Omental fat pad (tissue), 4 donors: ENCODE measurements at places on chromosomes 11 and 22.

- DNase-seq, result no peak
Observed at GRCh38 chr11:72380132-72380503, 54.2 kb downstream of the CLPB start.

DNA sequence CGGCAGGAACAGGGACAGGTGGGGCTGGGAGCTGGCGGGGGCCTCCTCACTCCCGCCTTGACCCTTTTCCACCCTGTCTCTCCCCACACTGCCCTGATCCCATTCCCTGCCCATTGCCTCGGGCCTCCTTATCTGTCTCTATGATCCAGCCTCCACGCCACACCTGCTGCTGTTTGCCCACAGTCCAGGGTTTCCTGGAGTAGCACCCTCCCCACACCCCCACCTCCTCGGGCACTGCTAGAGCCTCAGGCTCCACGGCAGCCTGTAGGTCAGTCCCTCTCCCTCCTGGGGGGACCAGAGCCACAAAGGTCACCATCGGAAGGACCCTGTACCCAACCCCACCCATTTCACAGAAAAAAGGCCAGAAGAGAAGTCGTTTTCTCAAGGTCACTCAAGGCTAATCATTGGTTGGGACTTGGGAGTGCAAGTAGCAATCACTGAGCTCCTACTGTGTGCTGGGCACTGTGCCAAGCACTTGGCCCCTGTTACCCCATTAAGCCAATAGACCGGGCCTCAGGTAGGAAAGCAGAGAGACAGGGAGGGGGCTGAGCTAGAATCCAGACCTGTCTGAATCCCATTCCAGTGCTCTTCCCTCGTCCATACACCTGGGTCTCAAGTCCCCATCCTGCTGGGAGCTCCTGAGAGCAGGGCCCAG is 71.8 kb downstream of the PDE2A start:
- DNase-seq, result no peak

- DNase-seq, result no peak
Observed at GRCh38 chr11:103798446-103798845, 238.0 kb upstream of the DDI1 start.

- no peak for DNase-seq
Observed at GRCh38 chr11:86956905-86957195, 1.7 kb upstream of the FZD4 start.

GRCh38 chr22:23801238-23801821 is 14.6 kb downstream of the SMARCB1 start:
- no peak for DNase-seq

DNA sequence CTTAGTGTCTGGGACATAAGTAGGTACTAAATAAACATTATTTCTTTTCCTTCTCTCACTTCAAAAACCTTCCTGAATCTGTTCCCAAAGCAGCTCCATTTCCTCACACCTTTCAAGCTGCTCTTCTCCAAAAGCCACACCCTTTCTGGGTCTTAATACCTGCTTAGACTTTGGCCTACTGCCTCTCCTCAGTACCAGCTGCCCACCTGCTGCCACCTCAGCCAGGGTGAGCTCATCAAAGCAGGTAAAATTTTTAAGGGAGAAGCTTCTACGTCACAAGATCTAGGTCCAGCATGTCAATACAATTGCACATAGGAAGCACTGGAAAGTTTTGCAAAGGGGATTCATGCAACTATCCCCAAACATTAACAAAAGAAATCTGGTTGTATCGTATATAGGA is 108.4 kb downstream of the RPL27A start:
- no peak for DNase-seq

DNA sequence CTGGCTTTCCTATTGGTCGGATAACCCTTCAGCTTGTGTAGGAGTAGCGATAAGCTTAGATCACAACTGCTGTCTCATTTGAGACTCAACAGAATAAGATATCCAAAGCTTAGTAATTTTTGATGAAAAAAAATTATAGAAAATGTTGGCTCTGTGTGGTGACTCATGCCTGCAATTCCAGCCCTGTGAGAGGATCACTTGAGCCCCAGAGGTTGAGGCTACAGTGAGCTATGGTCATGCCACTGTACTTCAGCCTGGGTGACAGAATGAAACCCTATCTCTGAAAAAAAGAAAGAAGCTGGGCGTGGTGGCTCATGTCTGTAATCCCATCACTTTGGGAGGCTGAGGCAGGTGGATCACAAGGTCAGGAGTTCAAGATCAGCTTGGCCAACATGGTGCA is 55.6 kb upstream of the RRM1 start:
- DNase-seq, result no peak

- no peak for DNase-seq
Observed at GRCh38 chr11:64196626-64197025, 9.9 kb upstream of the FERMT3 start.

DNA sequence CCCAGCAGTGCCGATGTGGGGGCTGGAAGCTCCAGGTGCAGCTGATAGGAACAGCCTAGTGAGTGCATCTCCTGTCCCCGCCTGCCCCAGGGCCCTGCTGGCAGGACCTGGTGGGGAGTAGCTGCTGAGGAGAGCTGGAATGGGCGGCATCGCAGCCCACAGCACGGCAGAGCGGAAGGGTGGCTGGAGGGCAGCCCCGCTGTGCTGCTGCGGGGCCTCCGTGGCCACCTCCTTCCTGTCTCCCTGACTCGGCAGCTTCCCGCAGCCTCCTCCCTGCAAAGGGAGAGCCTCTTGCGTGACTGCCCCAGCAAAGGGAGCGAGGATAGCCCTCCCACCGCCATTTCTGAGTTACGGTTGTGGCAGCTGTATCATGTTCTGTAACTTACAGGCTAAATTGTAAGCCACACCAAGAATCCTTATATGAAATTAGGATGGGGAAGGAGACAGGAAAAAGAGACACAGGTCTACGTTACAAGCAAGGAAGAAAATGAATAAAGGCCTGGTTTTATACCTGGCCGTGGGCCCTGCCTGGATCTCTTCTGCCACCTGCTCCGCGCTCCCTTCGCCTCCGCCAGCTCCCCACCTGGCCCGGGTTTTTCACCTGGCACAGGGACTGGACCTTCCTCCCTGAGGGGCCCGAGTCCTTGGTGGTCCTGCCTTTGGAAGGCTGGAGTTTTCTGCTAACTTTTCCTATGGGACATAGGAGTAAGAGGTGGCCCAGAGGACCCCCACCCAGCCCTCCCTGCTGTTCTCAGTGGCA is 10.0 kb downstream of the TPCN2 start:
- no peak for DNase-seq

DNA sequence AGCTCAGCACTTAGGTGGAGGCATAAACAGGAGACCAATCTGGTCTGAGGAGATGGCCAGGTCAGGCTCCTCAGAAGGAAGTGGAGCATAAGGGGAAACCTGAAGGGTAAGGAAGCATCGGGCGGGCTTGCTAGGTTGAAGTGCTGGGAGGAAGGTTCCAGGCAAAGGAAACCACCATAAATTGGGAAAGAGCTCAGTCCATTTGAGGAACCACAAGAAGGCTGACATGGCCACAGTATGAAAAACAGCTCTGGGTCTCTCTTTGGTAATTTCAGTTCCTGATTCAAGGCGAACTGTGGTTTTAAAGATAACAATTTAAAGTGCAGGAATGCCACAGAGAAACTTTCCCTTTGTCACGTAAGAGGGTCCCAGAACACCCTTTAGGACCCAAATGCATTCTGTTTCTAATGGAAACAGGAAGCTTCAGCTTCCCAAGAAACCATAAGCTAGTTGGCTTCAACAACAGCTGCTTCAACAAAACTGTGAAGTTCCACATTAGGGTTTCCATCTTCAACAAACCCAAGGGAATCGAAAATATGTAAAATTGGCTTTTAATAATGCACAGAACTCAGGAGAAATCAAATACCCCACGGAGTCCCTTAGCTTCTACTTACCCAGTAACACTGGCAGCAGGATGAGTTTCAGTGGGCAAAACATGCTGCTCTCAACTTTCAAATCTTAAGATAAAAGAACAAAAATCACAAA is 10.4 kb downstream of the JAML start:
- no peak for DNase-seq

DNA sequence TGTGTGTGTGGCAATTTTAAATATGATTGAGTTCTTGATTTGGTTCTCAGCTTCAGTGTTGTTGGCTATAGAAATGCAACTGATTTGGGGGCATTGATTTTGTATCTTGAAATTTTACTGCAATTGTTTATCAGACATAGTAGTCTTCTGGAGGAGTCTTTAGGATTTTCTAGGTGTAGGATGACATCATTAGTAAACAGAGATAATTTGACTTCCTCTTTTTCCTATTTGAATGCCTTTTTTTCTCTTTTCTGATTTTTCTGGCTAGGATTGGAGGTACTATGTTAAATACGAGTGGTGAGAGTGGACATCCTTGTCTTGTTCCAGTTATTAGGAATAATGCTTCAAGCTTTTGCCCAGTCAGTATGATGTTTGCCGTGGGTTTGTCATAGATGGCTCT is 124.9 kb downstream of the MSANTD4 start:
- no peak for DNase-seq

DNA sequence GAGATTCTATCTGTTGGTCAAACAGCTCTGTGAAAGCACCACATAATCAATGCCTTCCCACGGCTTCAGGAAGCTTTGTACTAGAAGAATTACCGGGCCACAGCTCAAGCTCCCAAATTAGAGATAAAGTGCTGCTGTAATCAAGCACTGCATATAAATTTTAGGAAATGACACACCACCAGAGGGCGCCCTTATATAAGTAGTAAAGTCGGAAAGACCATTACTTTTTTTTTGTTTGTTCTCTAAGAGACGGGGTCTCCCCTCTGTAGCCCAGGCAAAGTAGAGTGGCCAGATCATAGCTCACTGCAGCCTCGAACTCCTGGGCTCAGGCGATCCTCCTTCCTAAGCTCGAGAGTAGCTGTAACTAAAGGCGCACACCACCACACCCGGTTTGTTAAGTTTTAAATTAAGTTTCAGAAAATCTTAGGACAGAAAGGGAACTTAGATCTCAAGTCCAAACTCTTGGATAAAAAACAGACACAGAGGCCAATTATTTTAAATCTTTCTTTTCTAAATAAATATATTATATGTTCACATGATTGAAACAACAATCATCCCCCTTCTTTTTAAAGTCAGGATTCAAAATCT is 32.6 kb downstream of the PRCP start:
- DNase-seq, result peak; percentile 96

GRCh38 chr11:96188243-96189006 is 154.6 kb downstream of the MAML2 start:
- DNase-seq, result no peak

GRCh38 chr11:132586801-132587200 is 945.5 kb downstream of the OPCML start:
- DNase-seq, result no peak

- no peak for DNase-seq
Observed at GRCh38 chr22:35641494-35642120, 6.6 kb upstream of the APOL6 start.

GRCh38 chr11:2475136-2475918 is 30.5 kb downstream of the KCNQ1 start:
- DNase-seq, result no peak

- DNase-seq, result no peak
Observed at GRCh38 chr11:4181782-4182721, 87.5 kb downstream of the RRM1 start.

DNA sequence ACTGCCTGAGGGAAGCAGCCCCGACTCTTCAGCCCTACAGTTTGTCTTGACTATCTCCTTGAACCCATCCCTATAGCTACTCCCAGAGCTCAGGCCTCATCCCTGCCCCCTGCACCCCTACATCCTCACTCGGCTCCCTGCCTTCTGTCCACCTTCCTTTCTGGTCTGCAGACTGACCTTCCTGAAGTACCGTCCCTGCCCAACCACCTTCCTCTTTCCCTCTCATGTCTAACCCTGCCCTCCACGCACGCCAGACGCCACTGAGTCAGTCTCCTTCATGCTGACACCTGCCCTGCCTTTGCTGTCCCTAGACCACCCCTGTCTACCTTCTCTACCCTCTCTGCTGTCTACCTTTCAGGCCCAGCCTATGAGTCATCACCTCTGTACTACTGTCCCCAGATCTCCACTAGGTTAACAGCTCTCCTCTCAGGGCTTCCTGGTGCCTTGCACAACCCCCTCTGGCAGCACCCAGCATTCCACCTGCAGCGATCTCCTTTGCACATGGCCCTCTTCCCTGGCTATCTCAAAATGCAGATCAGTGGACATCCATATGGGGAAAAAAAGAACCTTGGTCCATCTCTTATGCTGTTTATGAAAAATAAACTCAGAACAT is 8.9 kb downstream of the KCTD21 start:
- DNase-seq, result no peak

GRCh38 chr11:47004595-47005033 is 68.1 kb downstream of the CSTPP1 start:
- DNase-seq, result peak; percentile 25

- no peak for DNase-seq
Observed at GRCh38 chr11:102590276-102591049, 34.7 kb downstream of the MMP20 start.

DNA sequence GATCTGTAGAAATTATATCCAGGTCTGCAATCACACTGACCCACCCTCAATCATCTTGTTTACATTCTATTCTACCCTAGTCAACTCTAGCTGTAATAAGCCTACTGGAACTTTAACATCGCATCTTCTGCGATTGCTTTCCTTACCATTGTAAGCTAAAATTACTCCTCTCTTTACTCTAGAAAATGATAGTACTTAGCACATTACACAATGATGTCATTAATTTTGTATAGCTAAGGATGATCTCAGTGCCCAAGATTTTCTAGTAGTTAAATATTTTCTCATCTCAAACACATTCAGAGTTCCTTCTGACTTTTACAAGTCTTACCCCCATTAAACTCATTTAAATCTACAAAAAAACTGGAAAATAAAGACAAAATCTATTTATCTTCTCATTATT is 39.6 kb upstream of the CTSC start:
- no peak for DNase-seq

- no peak for DNase-seq
Observed at GRCh38 chr22:21076912-21077625, 31.3 kb downstream of the LRRC74B start.

GRCh38 chr11:105368711-105369110 is 229.1 kb upstream of the CARD18 start:
- no peak for DNase-seq

GRCh38 chr22:43482318-43482625 is 70.5 kb downstream of the MPPED1 start:
- no peak for DNase-seq

DNA sequence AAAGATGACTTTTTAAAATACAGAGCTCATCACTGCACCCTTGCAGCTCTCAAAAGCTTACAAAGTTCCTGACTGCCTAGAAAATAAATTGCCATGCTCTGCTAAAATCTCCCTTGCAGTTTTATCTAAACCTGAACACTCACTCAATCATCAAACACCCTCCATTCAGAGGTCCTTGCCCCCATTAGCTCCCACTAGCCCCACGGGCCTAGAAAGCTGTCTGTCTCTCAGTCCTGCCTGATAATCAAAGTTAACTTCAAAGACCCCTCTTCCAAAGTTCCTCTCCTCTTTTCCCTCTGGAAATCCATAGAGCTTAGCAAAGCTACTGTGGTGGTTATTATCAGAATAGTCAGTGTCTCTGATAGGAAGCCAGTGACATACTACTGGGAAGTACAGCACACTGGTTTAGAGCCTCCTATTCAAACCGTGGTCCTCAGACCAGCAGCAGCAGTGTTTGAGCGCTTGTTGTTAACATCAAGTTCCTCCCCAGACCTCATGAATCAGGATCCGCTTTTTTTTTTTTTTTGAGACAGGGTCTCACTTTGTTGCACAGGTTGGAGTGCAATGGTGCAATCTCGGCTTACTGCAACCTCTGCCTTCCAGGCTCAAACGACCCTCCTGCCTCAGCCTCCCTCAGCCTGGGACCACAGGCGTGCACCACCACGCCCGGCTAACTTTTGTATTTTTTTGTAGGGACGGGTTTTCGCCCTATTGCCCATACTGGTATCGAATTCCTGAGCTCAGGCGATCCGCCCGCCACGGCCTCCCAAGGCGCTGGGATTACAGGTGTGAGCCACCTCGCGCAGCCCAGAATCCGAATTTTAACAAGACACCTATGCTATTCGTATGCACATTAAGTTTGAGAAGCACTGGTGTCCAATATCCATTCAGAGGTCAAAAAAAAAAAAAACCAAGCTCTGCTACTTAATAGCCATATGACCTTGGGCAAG is 1.2 kb downstream of the NDUFC2 start:
- no peak for DNase-seq
